Activated B cell treated with CpG ODN at 0.5 μM for 24 hours (primary cell): ENCODE measurements at places on chromosomes 4 and X. TPM values are rescaled to one million over a fixed set of nuclear protein-coding genes. Genes with fewer than 3 reads are reported as not detected.

DNA sequence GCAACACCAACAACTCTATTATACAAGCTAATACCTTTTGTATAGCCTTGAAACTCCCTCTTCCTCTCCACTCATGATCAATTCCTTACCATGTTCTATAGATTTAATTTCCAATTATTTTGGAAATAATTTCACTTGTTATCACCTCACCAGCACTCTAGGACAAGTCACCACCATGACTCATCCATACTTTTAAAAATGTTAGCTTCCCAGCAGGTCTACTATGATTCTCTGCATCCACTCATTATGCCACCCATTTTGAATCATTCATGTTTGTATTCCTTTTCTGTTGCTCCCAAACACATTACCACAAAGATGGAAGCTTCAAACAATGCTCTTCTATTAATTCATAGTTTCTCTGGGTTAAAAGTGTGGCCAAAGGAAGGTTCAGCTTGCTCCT lies 469.6 kb downstream of the PDGFC start:
- DNase-seq: no peak

DNA sequence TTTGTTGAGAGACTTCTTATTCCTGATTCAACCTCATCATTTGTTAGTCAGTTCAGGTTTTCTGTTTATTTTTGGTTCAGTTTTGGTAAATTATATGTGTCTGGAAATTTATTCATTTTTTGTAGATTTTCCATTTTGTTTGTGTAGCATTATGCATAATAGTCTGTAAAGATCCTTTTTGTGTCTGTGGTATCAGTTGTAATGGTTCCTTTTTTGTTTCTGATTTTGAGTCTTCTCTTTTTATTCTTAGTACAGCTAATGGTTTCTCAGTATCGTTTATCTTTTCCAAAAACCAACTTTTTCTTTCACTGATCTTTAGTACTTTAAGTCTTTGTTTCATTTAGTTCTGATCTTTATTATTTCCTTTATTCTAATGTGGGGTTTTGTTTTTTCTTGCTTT lies 61.4 kb downstream of the NWD2 start:
- DNase-seq: no peak

The MTNR1A gene
- not detected in 2 replicates for total RNA-seq

DNA sequence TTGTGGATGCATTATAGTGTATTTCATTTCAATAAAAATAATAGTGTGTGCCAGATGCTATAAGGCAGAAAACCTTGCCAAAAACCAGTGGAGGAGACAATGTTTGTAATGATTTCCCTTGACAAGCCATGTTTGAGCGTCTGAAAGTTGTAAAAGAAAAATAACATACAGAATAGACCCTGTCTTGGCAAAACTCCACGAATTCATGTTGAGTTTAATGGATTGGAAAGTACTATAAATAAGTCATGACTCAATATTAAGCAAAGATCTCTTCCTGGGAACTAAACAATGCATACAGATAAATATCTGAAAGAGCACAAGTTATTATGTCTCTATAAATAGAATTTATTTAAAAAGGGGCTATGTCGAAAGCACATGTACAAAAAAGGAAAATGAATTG lies 543.5 kb downstream of the GABRG1 start:
- no peak for DNase-seq

- no peak for DNase-seq
These were observed 90.8 kb downstream of the DCTD start for GRCh38 chr4:182826391-182826790.

DNA sequence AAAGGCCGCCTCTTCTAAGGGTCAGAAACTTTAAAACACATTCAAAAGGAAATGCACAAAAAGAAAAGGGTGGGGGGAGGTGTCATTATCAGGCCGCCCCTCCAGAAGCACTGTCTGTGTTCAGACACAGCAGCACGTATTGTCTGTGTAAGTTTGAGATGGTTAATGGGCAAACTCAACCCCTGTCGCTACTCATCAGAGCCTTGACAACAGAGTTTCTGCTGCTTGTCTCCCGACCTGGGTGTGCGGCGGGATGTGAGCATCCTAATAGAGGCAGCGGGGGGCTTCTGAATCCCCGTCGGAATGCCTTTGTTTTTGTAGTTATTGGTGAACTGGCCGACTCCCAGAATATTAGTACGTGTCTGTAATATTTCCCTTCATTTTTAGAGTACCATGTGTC lies 158.9 kb downstream of the DCTD start:
- DNase-seq: no peak

The TECRL gene
- total RNA-seq: not detected in 2 replicates

The FAT1 gene
- not detected in 2 replicates for total RNA-seq

DNA sequence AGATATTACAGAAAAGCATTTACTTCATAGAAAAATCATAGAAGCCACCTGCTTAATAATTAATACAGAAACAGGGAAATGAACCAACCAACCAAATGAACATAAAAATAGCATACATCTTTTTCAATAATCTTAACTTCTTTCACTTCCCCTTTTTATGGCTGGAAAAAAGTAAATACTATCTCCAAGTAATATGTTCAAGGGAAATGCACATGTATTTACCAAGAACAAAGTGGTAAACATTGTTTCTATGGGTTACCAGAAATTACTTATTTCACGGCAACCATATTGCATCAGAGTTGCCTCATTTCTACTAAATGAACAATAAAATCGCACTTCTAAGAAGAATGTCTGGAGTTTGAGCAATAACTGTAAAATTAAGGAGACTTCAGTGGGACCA lies 321.3 kb downstream of the TMA16 start:
- no peak for DNase-seq
